ENCODE measurements at places on chromosomes 7 and 10. TPM values are rescaled to one million over a fixed set of nuclear protein-coding genes. Genes with fewer than 3 reads are reported as not detected.

Gene GIMAP7
- 49.4 TPM for total RNA-seq

Gene SCD
- total RNA-seq = 327 TPM

Gene STEAP1
- 8.2 TPM for total RNA-seq

Gene ITGA8
- 23.4 TPM for total RNA-seq

DNA sequence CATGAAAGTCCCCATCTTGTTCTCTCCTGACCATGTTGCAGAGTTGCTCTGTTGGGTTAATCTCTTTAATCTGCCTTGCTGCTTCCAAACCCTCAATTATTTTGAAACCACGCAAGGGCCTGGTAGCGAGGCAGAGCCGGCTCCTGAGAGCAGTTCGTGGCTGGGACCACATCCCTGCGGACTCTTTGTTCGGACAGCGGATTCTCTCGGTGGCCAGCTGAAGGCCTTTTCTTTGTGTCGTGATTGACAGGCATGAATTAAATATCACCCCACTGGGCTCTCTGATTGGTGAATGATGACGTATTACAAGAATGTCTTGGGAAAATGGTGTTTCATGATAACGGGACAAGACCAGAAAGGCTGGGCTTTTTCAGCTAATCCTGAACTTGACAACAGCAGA is 66.9 kb upstream of the ARHGAP21 start:
- no peak for DNase-seq

- DNase-seq = no peak
Measured at GRCh38 chr7:16993543-16993942, 111.8 kb upstream of the AGR3 start.

- DNase-seq = no peak
Measured at GRCh38 chr7:70539205-70539604, 592.7 kb upstream of the GALNT17 start.

GRCh38 chr10:121137533-121137932 is 286.4 kb downstream of the WDR11 start:
- DNase-seq = no peak

GRCh38 chr10:43765516-43765915 is 116.8 kb upstream of the ZNF32 start:
- DNase-seq = no peak

DNA sequence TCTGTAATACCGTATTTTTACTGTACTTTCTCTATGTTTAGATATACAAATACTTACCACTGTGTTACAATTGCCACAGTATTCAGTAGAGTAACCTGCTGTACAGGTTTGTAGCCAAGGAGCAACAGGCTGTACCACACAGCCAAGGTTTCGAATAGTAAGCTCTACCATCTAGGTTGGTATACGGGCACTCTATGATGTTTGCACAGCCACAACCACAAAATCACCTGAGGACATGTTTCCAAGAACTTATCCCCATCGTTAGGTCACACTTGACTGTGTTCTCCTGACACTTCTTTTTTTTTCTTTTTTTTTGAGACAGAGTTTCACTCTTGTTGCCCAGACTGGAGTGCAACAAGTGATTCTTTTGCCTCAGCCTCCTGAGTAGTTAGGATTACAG is 134.6 kb upstream of the TRIM24 start:
- no peak for DNase-seq

- DNase-seq = no peak
Measured at GRCh38 chr10:18424200-18424599, 227.2 kb downstream of the NSUN6 start.

DNA sequence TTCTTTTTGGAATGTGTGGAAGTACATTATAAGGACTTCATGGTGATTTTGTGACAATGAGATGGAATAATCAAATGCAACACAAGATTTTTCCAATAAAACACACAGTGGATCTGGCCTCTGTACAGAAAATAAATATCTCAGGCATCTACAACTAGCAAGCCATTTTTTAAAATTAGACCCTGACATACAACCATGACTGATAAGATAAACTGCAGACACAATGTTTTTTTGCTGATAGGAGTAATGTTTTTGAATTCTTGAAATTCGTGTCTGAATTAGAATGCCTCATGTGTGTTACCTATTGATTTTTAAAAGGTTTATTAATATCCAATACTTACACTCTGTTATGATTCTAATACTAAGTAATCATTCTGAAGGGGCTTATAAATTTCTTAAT is 328.1 kb downstream of the HGF start:
- DNase-seq = no peak

GRCh38 chr10:125141860-125142484 is 18.4 kb downstream of the CTBP2 start:
- DNase-seq = no peak

- DNase-seq = no peak
Measured at GRCh38 chr7:91533996-91534395, 269.8 kb downstream of the FZD1 start.

DNA sequence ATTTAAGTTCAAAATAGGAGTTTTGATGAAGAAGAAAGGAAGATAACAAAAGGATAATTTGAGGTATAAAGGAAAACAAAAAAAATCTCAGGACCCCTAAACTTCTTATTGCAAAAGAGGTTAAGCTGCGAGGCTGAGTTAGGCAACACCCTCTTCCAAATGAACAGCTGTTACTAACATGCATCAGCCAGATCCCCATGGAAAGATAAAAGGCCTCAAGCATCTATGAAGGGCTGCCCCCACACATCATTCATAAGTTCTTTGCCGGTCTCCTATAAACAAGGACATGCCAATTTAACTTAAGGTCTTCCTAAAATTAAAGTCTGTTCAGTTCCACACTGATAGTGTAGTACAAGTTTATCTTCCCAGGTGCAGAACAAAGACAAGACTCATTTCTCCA is 75.8 kb upstream of the IMMP2L start:
- no peak for DNase-seq

GRCh38 chr10:43209074-43209455 is 57.8 kb downstream of the RASGEF1A start:
- no peak for DNase-seq

- DNase-seq = no peak
Measured at GRCh38 chr7:136036336-136036735, 59.2 kb upstream of the MTPN start.
